LoVo (cell line): ENCODE measurements at places on chromosomes 3 and 15.

- DNase-seq: no peak
Measured at GRCh38 chr3:48694610-48695392, 9.1 kb upstream of the NCKIPSD start.

GRCh38 chr3:112200317-112200666 is 67.2 kb upstream of the GCSAM start:
- no peak for DNase-seq

DNA sequence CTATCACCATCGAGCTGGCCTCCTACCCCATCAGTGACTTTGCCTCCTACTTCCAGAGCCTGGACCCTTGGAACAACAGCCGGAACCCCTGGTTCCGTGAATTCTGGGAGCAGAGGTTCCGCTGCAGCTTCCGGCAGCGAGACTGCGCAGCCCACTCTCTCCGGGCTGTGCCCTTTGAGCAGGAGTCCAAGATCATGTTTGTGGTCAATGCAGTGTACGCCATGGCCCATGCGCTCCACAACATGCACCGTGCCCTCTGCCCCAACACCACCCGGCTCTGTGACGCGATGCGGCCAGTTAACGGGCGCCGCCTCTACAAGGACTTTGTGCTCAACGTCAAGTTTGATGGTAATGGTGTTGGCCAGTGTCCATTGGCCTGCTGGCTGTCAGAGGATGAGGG is 6.1 kb downstream of the GRM2 start:
- no peak for DNase-seq

GRCh38 chr3:46049093-46049492 is 21.8 kb upstream of the XCR1 start:
- DNase-seq: no peak

DNA sequence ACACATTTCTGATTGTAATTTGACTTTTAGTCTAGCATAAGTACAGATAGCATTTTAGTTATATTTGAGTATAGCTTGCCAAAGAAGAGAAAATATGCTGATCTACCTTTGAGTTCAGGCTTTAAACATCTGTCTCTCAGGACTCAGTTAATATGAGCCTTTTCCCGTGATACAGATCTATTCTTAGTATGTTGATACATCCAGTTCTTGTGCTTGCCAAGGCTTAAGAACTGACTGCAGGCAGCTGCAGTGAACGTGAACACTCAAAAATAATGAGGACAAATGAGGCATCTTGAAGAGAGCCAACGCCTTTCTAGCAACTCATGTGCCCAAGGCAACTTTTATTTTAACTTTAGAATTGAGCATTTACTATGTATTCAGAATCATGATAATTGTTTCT is 325.5 kb downstream of the SI start:
- DNase-seq: no peak

DNA sequence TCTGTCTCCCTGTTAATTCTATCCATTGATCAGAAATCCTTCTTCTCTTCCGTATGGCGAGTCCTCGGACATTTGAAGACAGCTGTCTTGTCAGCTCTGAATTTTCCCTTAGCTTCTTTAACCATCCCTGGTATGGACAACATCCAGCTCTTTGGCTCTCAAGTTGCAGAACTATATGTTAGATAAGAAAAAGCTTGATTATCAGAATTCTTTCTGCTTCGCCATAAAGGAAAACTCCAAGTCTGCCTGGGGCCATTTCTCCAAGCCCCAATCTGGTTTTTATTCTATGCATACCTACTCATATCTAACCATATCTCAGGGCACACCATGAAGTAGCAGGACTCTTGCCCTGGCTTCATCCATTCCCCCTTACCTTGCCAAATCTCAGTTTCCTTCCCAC is 215.7 kb upstream of the TMC3 start:
- no peak for DNase-seq

DNA sequence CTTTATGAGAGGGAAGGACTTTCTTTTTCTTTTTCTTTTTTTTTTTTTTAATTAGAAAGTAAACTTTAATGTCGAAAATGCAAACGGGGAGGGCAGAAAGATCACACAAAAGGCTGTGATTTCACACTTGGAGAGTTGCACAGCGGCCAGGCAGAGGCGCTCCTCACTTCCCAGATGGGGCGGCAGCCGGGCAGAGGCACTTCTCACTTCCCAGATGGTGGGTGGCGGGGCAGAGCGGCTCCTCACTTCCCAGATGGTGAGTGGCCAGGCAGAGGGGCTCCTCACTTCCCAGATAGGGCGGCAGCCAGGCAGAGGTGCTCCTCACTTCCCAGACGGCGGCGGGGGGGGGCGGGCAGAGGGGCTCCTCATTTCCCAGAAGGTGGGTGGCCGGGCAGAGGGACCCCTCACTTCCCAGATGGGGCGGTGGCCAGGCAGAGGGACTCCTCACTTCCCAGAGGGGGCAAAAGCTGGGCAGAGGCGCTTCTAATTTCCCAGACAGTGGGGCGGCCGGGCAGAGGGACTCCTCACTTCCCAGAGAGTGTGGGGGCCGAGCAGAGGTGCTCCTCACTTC is 88.6 kb downstream of the ATP2B2 start:
- DNase-seq: no peak

- no peak for DNase-seq
Measured at GRCh38 chr15:98213346-98213979, 253.0 kb downstream of the ARRDC4 start.

GRCh38 chr3:18346097-18346496 is 79.0 kb downstream of the SATB1 start:
- no peak for DNase-seq

DNA sequence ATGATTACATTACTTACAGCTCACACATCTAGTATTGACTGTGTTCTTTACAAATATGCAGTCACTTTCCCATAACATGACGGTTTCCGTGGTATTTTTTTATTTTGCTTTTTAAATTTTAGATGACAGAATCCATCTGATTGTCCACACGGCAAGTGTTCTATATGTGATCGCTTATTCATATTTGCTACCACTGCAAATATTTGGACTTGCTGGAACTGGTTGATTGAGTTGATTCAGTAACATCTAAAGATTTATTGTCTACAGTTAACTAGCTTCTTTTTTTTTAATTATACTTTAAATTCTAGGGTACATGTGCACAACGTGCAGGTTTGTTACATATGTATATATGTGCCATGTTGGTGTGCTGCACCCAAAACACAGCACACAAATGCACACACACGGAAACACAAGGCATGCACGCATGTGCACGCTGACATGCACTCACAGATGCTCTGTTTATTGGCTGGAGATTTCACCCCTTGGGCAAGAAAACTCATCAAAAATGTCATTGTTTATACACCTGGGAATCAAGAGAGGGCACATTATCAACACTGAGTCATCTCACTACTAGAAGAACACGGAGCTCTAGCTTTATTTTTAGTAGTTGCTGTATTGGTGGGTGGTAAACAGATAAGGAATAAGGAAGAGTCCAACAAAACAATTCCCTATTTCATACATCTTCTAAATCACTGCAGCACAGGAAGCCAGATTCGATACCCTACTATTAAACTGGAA is 16.4 kb downstream of the ARRDC4 start:
- no peak for DNase-seq

GRCh38 chr3:114310695-114311094 is 16.9 kb downstream of the TIGIT start:
- no peak for DNase-seq

- DNase-seq: no peak
Measured at GRCh38 chr3:79326642-79327041, 441.2 kb downstream of the ROBO1 start.

DNA sequence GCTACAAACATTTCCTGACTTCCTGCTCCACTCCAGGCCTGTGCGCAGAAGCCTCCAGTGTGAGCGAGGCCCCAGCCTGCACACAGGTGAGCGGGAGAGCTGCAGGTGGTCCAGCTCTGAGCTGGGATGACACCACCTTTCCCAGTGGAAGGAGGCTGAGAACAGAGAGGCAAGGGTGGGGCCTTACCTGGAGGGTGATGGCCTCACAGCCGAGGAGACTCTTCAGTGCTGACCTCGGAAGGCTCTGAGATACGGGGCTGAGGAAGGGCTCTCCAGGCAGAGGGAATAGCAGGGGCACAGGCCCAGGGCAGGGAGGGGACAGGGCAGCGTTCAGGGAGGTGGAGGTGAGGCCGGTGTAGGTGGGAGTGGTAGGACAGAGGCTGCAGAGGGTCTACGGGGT is 70.8 kb downstream of the EFCAB12 start:
- DNase-seq: no peak
